ENCODE measurements at places on chromosomes 3 and 15.

- peak; percentile 70 for DNase-seq
Measured at GRCh38 chr3:50154476-50154839, 666 bp upstream of the SEMA3F start.

DNA sequence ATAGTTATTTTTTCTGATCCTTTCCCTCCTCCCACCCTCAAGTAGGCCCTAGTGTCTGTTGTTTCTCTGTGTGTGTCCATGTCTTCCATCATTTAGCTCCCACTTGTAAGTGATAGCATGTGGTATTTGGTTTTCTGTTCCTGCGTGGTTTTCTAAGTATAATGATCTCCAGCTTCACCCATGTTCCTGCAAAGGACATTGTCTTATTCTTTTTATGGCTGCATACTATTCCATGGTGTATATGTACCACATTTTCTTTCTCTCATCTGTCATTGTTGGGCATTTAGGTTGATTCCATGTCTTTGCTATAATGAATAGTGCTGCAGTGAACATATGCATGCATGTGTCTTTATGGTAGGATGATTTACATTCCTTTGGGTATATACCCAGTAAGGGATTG lies 145.7 kb upstream of the NR2E3 start:
- DNase-seq = no peak

- DNase-seq = no peak
Measured at GRCh38 chr3:169992781-169993180, 26.2 kb downstream of the SEC62 start.

DNA sequence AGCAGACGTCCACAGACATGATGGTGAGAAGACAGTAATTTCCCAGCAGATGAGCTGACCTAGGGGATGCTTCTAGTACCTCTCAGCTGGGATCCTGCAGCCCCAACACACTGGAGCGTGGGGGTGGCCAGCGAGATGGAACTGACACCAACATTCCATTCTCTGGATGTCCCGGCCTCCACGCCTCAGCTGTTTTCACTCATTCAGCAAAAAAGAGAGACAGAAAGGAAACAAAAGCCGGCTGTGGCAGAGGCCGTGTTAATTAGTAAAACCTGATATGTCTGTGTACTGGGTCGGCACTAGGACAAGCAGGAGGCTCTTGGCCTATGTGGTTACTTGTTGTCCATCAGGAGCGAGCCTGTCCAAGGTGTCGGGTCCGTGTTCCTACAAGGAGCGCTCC lies 82.6 kb upstream of the MYZAP start:
- no peak for DNase-seq

GRCh38 chr3:186461141-186461540 lies 83.0 kb downstream of the CRYGS start:
- no peak for DNase-seq

GRCh38 chr15:59936741-59937140 lies 67.4 kb upstream of the FOXB1 start:
- DNase-seq = no peak

GRCh38 chr3:43316783-43317460 lies 30.6 kb downstream of the SNRK start:
- no peak for DNase-seq

GRCh38 chr3:83403927-83404326 lies 1554.9 kb upstream of the CADM2 start:
- DNase-seq = no peak

Measured in GM13976 (cell line).